ENCODE measurements at places on chromosomes 1 and 21.

- DNase-seq = no peak
Measured at GRCh38 chr1:38111589-38111988, 65.0 kb upstream of the POU3F1 start.

DNA sequence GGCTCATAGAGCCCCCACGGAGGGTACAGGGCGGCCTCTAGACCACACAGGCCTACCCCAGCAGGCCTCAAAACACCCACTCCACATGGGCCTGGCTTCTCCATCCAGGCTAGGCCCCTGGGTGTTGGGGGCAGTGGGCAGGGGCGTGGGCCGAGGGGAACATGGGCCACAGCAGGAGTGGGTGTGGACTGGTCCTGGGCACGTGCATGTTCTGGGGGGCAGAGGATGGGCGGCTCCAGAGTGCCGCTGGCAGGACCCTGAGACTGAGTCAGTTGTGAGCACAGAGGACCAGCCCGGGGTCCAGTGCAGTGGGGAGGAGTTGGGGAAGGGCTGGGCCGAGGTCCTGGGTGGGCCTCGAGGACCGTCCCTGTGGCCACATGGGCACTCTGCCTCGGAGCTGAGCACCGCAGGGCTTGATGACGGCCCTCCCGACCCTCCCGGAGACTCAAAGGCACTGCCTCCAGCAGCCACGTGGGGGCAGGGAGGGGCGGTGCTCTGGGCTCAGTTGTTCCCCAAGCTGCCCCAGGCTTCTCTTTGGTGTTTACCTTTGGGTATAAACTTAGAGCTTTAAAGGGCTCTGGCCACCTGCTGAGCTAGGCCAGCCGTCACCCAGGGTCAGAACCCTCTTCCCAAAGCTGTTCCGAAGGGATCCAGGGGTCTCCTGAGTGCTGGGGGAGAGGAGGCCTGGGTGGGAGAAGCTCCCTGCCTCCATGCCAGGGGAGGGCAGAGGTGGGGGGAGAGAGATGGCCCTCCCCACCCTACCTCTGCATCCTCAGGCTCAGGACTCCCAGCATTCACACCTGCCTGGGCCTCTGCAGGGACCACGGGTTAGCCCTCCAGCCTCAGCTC is 79.9 kb downstream of the MORN1 start:
- peak; percentile 55 for DNase-seq

DNA sequence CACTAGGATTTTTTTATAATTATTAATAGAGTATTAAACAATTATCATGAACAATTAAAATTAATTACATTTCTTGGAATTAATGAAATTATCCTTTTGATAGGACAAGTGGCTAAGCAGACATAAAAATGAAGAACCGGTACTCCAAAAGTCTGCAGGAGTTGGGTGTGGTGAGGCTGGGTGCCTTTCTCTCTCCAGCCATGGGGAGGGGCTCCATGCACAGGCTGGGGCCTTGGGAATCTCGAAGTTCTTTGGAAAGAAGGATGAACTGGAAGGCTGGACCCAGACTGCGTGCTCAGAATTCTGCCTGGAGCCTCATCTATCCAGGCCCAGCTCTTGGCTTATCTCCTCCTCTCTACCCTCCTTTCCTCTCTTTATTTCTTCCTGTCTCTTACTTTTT is 94.1 kb downstream of the ACTL8 start:
- DNase-seq = no peak

GRCh38 chr1:196677781-196678509 is 26.1 kb downstream of the CFH start:
- no peak for DNase-seq

Measured in mesothelial cell of epicardium (in vitro differentiated cells).